ENCODE measurements at places on chromosomes 6 and 20. TPM values are rescaled to one million over a fixed set of nuclear protein-coding genes. Genes with fewer than 3 reads are reported as not detected.

The HMGN3 gene
- total RNA-seq: 58.5 TPM

The TRMT6 gene
- total RNA-seq: 14.5 TPM

The SPEF1 gene
- not detected for total RNA-seq

The SYNJ2 gene
- 11.1 TPM for total RNA-seq

- H3K4me1 ChIP-seq: peaks cover 19% of the 10 kb centered on the region
- H3K36me3 ChIP-seq: no peaks in the 10 kb centered on the region
- H3K27me3 ChIP-seq: no peaks in the 10 kb centered on the region
Observed at GRCh38 chr6:111972745-111973117, 81.2 kb upstream of the CCN6 start.

- no peaks in the 10 kb centered on the region for H3K36me3 ChIP-seq
- DNase-seq: no peak
- no peaks in the 10 kb centered on the region for H3K27me3 ChIP-seq
- peak overlapping the region; percentile 79 for H3K4me3 ChIP-seq
- H3K4me1 ChIP-seq: peaks cover 3% of the 10 kb centered on the region
- no peak overlapping the region for H3K27ac ChIP-seq
Observed at GRCh38 chr6:135179920-135180541, 1.1 kb upstream of the MYB start.

- no peak overlapping the region for H3K27ac ChIP-seq
- DNase-seq: no peak
- H3K4me1 ChIP-seq: no peaks in the 10 kb centered on the region
Observed at GRCh38 chr20:2626853-2627541, 25.4 kb upstream of the NOP56 start.

DNA sequence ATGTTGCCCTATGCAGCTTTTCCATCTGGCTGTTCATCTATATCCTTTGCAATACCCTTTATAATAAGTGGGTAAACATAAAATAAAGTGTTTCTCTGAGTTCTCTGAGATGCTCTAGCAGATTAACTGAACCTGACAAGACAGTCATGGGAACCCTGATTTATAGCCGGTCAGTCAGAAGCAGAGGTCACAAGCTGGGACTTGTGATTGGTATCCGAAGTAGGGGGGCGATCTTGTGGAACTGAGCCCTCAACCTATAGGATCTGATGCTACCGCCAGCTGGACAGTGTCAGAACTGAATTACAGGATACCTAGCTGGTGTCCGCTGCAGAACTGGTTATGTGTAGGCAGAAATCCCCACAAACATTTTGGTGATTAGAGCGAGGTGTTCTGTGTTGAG, 39.0 kb downstream of the SLC17A5 start:
- no peak overlapping the region for H3K27ac ChIP-seq
- no peak for DNase-seq
- H3K4me3 ChIP-seq: no peak overlapping the region
- H3K27me3 ChIP-seq: no peaks in the 10 kb centered on the region
- H3K36me3 ChIP-seq: no peaks in the 10 kb centered on the region

GRCh38 chr6:34901930-34902329, 12.9 kb downstream of the ANKS1A start:
- no peak overlapping the region for H3K4me3 ChIP-seq
- no peaks in the 10 kb centered on the region for H3K36me3 ChIP-seq
- no peak for DNase-seq

- H3K36me3 ChIP-seq: peaks cover 46% of the 10 kb centered on the region
- H3K4me3 ChIP-seq: no peak overlapping the region
Observed at GRCh38 chr6:84172080-84172479, 55.4 kb downstream of the CEP162 start.

GRCh38 chr6:151948002-151948743, 140.7 kb downstream of the ESR1 start:
- no peaks in the 10 kb centered on the region for H3K4me1 ChIP-seq
- no peaks in the 10 kb centered on the region for H3K27me3 ChIP-seq
- H3K4me3 ChIP-seq: no peak overlapping the region

DNA sequence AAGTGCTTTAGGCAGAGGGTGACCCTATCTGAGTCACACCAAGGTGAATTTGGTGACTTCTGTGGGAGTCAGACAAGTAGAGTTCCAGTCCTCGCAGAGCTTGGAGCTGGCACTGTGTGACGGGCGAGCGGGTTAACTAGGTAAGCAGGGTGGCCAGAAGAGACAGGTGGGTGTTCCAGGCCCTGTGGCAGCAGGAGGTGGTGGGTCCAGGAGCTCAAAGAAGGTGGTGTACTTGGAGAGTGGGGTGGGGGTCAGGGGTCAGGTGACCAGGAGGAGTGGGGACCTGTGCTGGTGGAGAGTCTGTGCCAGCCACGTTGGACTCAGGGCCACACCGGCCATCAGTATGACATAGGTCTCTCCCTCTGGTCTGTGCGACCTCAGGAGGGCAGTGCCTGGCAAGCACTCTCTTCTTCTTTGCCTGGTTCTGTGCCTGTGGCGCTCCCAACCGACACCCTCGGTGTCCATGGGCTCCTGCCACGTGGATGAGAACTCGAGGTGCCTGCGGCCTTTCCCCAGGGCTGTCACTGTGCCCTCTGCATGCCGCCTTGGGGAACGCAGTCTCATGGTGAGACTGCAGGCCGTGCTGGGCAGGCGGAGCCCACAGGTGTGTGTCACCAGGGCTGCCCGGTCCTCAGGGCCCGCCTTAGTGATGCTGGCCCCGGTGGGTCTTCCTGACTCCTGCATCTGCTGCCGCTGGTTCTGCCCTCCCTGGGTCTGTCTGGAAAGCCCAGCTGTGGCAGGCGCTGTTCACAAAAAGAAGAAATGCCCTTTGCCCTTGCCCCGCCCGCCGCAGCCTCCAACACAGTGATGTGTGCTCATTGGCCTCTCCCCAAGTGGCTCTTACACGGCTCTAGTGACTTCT, 1.6 kb downstream of the MRGBP start:
- no peaks in the 10 kb centered on the region for H3K27me3 ChIP-seq
- peaks cover 16% of the 10 kb centered on the region for H3K36me3 ChIP-seq
- H3K4me3 ChIP-seq: no peak overlapping the region
- H3K27ac ChIP-seq: peak overlapping the region; percentile 88

GRCh38 chr20:25087186-25087929, 5.4 kb upstream of the VSX1 start:
- DNase-seq: no peak
- no peak overlapping the region for H3K27ac ChIP-seq
- H3K36me3 ChIP-seq: no peaks in the 10 kb centered on the region
- H3K4me1 ChIP-seq: peaks cover 8% of the 10 kb centered on the region

DNA sequence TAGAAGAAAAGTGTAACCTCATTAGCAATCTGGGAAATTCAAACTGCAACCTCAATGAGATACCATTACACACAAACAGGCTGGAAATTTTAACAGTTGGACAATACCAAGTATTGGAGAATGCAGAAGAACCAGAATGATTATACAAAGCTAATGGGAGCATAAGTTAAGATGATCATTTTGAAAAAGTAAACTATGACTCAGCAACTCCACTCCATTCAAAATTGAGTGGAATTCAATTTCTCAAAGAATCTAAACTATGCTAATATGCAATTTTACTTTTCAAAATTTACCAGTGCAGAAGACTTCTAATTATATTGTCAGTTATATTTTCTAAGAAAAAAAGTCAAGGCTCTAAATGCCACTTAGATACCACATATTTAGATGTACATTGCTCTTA, 17.2 kb downstream of the GPLD1 start:
- no peaks in the 10 kb centered on the region for H3K4me1 ChIP-seq
- H3K36me3 ChIP-seq: no peaks in the 10 kb centered on the region
- H3K4me3 ChIP-seq: no peak overlapping the region
- no peaks in the 10 kb centered on the region for H3K27me3 ChIP-seq

DNA sequence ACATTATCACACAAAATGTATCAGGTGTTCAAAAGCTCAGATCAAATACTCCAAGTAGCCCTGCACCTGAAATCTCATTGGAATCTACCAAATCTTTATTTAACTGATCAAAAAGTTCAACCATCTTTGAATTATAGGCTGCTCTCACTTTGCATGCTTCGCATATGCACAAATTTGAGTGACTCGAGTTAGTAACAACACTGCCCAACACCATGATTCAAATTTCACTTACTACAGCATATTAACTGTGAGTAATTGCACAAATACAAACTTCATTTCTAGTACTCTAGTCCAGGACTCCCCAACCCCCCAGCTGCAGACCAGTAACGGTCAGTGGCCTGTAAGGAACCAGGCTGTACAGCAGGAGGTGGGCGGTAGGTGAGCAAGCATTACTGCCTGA, 51.1 kb downstream of the WASF1 start:
- H3K27ac ChIP-seq: no peak overlapping the region
- H3K4me1 ChIP-seq: no peaks in the 10 kb centered on the region
- no peak for DNase-seq
- H3K4me3 ChIP-seq: no peak overlapping the region
- H3K36me3 ChIP-seq: no peaks in the 10 kb centered on the region
- H3K27me3 ChIP-seq: no peaks in the 10 kb centered on the region

Measured in esophagus squamous epithelium (tissue), 5 donors.